ENCODE measurements at places on chromosomes 7 and 10.

GRCh38 chr7:43906331-43907010 lies at the start of gene URGCP:
URGCP (minus strand) TSS chr7:43906596; CDS start chr7:43906575, 21 bp downstream.
- peak; percentile 62 for DNase-seq

GRCh38 chr10:124535731-124536495 lies 74.3 kb downstream of the LHPP start:
- no peak for DNase-seq

GRCh38 chr10:61836888-61837754 lies 64.4 kb upstream of the ARID5B start:
- DNase-seq, result no peak

DNA sequence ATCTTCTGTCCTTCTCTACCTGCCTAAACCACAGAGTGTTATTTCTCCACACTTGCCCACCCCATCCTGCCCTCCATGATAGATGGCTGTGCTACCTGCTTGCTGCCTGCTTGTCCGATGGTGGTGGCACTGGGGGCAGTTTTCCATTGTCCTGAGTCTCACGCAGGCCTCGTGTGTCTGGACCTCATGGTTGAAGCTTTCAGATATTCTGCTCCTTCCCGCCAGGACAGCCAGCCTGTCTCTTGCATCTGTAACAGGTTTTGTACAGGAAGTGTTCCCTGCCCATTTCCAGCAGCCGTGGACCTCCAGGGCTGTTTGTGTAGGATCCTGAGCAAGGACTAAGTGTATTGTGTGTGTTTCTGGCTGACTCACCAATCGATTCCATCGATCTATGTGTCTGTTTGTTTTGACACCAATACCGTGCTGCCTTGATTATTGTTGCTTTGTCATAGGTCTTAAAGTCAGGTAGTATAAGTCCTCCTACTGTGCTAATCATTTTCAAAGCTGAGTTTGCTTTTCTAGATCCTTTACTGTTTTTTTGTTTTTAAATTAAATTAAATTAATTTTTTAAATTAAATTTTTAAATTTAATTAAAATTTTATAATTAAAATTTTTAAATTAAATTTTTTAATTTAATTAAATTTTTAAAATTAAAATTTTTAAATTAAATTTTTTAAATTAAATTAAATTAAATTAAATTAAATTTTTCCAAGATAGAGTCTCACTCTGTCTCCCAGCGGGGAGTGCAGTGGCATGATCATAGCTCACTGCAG lies 8.5 kb downstream of the IL15RA start:
- DNase-seq, result no peak

DNA sequence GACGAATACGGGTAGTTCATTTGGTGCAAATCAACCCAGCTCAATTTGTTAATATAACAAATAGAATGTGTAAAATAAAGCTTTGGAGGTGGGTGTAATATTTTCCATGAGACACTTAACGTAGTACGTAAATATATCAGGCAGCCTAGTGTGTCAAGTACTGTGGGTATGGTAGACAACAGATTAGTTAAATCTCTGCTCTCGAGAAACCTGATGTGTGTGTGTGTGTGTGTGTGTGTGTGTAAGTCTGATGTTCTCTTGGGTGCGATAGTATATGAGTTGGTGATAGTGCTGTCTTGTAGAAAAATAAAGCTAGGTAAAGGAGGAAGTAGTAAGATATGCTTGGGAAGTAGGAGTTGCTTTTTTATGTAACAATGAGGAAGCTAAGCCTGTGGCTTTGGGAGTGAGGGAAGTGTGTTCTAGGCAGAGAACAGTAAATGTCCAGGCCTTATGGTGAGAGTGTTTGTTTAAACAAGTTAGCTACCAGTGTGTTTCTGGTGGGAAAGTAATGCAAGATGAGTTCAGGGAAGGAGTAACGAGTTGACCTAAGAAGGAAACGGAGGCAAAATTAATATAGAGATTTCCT lies 26.1 kb downstream of the WAC start:
- no peak for DNase-seq

- no peak for DNase-seq
Observed at GRCh38 chr7:114070246-114070645, 151.4 kb upstream of the PPP1R3A start.

Data from DND-41 (cell line).